ENCODE measurements at places on chromosomes 4 and X.

- DNase-seq = no peak
Measured at GRCh38 chr4:86034616-86035015, 325.2 kb downstream of the MAPK10 start.

- no peak for DNase-seq
Measured at GRCh38 chr4:23373261-23373660, 516.6 kb downstream of the PPARGC1A start.

DNA sequence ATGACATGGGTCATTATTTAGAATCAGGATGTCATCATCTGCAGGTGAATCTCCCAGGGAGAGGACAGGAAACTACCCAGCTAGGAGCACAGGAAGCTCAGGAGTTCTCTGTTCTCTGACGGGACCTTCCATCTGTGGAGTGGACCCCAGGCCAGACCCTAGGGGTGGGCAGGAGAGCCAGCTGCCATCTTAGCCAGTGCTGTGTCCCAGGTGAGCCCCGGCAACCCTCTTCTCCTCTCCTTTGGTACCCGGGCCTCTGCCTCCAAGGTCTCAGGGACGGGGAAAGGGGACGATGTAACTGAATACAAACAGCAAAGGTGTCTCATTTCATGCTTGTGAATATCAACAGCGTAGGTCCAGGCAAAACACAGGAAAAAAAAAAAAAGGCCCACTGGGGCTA, 48.5 kb downstream of the C4orf50 start:
- no peak for DNase-seq

DNA sequence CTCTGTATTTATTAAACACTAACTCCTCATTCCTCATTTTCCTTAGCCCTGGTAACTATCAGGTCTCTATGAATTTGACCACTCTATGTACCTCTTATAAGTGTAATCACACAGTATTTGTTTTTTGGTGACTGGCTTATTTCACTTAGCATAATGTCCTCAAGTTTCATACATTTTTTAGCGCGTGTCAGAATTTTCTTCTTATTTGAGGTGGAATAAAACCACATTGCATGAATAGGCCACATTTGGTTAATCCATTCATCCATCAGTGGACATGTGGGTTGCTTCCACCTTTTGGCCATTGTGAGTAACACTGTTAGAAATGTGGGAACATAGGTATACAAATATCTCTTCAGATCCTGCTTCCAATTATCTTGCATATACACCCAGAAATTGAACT, 341.2 kb upstream of the BOD1L1 start:
- no peak for DNase-seq

DNA sequence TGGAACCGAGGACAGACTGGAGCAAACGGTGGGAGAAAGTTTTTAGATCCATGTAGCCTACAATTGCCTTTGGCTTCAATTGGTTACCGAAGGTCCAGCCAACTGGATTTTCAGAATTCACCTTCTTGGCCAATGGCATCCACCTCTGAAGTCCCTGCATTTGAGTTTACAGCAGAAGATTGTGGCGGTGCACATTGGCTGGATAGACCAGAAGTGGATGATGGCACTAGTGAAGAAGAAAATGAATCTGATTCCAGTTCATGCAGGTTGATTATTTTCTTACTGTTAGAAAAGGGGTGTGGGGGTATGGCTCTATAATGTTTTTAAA, 702 bp downstream of the KLHL5 start:
- DNase-seq = no peak

DNA sequence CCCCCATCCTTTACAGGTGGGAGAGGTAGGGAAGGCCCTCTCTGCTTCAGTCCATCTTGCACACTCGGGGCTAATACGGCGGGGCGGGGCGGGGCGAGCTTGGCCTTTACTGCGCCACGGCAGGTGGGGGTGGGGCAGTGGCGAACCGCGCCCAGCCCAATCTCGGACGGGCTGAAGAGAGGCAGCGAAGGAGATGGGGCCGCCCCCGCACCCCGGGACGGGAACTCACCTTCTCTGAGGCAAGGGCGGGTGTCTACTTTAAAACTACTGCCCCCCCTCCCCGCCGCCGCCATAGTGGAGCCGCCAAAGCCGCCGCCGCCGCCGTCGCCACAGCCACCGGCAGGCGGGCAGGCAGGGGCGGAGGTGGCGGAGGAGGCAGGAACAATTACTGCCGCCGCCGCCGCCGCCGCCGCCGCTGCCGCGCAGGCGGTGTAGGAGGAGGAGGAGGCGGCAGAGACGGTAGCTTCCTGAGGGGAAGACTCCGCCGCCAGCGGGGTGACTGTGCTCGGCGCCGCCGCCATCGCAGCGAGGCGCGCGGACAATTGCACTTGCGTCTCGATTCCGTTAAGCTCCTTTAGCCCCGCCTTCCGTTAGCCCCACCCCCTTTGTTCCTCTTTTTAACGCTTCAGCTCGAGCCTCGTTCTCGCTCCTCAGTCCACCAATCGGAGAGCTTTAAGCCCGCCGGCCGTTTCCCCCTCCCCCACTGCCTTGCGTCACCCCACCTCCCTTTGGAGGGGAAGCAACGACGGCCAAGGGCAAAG, at the start of gene ZMAT1:
Gene ZMAT1, minus strand, starts transcription at position 540 of the 761 bp plus-strand sequence. Its CDS starts 19 bp downstream, at position 521.
- DNase-seq = peak; percentile 88

- peak; percentile 37 for DNase-seq
Measured at GRCh38 chr4:163967263-163967662, 472.8 kb downstream of the TMA16 start.

GRCh38 chrX:134572816-134573682, 85.2 kb downstream of the PLAC1 start:
- no peak for DNase-seq

DNA sequence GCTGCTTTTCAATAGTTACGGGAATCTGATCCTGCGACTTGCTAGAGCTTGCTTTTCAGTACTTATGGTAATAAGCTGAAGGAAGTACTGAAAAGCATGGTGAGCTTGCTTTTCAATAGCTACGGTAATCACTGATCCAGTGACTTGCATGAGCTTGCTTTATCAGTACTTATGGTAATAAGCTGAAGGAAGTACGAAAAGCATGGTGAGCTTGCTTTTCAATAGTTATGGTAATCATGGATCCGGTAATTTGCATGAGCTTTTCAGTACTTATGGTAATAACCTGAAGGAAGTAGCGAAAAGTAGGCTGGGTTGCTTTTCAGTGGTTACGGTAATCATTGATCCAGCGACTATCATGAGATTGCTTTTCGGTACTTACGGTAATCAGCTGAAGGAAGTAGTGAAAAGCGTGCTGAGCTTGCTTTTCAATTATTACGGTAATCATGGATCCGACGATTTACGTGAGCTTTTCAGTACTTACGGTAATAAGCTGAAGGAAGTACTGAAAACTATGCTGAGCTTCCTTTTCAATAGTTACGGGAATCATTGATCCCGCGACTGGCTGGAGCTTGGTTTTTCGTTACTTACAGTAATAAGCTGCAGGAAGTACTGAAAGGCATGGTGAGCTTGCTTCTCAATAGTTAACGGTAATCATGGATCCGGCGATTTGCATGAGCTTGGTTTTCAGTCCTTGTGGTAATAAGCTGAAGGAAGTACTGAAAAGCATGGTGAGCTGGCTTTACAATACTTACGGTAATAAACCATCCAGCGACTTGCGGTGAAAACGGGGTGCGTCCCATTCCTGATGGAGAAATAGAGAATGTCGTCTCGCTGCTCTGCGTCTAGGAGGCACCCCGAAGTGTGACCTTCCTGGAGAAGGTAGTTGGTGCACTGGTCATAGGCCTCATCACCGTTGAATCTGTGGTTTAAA, 6.5 kb downstream of the CRLF2 start:
- peak; percentile 83 for DNase-seq

DNA sequence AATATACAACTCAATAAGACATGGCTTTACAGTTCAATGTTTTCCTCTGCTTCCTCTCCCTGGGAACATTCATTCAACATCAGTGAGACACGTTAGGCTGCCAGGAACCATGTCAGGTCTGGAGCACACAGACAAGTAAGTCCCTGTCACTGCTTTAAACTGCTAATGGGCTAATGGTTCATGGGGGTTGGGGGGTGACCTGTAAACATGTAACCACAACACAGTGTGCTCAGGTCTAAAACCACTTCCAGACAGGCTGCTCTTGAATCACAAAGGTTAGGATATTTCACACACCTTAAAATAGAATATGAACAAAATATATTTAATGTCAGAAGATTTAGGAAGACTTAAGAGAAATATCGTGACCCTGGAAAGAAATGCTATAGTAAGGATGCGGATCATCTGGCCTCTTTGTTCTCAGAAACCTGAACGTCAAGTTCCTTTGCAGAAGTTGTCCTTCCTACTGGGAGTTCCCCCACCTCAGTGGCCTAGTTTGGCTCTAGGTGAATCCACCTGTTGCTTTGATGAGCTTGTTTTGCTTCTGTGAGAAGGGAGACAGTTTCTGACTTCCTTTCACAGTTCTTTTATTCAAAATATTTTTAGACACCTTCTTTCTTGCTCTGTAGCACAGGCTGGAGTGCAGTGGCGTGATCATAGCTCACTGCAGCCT, 359.9 kb downstream of the UNC5C start:
- DNase-seq = peak; percentile 48

- DNase-seq = no peak
Measured at GRCh38 chrX:69614886-69615285, 1.0 kb upstream of the EDA start.

DNA sequence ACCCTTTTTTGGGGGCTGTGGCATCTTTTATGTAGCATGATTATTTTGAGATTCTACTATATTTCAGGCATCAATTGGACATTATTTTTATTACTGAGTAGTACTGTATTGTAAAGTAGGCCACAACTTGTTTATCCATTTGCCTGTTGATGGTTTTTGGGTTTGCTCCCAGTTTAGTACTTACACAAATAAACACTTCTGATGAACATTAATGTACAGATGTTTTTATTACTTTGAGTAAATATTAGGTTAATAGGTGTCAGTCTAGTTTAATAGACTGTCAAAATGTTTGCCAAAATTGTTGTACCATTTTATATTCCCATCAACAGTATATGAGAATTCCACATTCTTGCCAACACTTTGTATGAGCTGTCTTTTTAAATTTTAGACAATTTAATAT, 214.9 kb upstream of the MAD2L1 start:
- DNase-seq = no peak

- no peak for DNase-seq
Measured at GRCh38 chr4:13597604-13598003, 29.9 kb downstream of the BOD1L1 start.

GRCh38 chr4:173171098-173171497, 2.5 kb downstream of the GALNT7 start:
- no peak for DNase-seq

- DNase-seq = no peak
Measured at GRCh38 chr4:105067946-105068345, 78.7 kb upstream of the TET2 start.

DNA sequence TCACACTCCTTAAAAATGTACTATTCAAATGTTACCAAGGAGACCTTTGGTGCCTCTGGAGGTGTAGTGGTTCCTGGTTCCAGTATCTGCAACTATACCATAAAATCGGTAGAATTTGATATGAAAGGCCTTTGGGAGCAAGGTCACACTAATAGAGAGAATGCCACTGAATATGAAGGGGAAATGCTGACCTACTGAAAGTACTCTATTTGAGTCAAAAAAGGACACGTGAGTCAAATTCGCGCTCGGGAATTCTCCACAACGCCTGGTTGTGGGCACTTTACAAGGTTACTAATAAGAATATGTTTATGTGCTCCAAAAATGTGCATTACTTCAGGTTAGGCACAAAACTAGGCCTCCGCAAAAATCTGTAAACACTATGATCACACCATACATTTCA, 39.5 kb upstream of the RELL1 start:
- peak; percentile 70 for DNase-seq

DNA sequence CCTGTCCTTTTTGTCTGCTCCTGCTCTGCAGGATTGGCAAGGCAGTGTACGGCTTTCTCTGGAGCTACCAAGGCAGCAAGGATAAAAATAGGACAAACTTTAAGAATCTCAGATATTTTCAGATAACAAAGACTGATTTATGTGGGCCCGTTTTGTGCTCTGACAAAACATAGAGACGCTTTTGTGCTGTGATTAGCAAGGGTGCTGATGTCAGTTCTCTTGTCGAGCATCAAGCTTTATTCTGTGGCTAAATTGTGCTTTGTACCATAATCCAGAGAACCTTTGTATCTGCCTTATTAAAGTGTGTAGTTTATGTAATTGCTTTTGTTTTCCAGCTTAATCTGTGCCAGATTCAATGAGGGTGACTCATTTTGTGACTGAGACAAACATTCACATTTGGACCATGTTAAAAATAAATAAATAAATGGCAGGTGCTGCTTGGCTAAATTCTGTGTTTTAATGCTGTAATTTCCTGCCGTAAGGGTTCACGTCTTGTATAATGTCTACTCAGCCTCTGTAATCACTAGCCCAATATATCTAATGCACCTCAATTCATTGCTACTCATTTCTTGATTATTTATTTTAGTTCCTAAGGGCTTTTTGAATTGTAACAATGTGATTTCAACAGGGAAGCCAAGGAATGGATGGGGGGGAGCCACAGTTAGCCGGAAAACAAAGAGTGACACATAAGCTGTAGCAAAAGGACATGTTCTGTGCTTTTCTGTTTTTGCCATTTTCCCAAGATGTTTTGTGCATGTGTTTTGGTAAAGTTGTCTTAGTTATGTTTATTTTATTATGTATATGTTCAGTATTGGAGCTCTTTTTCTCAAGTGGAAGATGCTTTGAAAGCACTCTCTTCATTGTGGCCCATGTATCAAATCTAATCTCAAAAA, 75.1 kb downstream of the GAB1 start:
- DNase-seq = no peak

- DNase-seq = no peak
Measured at GRCh38 chrX:54193085-54193821, 10.2 kb upstream of the FAM120C start.

GRCh38 chrX:150240643-150240970, 122.5 kb upstream of the MAMLD1 start:
- no peak for DNase-seq

DNA sequence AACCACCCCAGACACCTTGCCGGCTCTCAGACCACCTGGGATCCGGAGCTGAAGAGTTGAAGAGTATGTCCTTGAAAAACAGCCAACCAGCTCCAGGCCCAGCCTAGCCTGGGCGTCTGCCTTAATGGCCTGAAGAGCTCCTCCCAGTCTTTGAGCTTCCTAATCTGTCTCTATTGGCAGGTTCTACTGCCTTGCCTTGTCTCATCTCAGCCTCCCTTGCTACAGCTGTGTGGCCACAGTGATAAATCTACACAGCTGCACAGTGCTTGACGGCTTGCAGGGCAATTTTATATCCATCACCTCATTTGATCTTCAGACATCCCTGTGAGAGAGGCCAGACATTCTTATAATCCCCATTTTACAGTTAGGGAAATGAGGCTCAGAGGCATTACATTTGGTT, 19.9 kb downstream of the AWAT2 start:
- DNase-seq = no peak

- no peak for DNase-seq
Measured at GRCh38 chr4:158875026-158875425, 106.2 kb downstream of the FNIP2 start.

Measured in GM12865 (cell line).